ENCODE measurements at places on chromosomes 1 and 21.
A peak's percentile ranks its signal among the peaks of the same experiment; 100 is the strongest.

DNA sequence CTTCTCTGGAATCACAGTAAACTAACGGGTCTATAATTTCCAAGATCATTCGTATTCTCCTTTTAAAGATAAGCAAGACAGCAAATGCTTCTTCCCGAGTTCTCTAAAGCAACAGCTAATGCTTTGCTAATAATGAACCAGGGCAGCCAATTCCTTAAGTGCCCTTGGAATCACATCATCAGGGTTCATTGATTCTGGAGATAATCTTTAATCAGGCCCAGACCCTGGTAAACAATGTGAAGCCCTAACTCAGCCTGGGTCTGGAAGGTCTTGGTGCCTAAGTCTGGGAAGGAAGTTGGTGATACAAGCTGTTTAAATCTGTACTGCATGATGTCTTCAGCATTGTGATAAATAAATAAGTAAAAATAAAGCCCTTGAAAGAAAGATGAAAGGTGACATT, 18.4 kb downstream of the ERI3 start:
- no peak for DNase-seq

DNA sequence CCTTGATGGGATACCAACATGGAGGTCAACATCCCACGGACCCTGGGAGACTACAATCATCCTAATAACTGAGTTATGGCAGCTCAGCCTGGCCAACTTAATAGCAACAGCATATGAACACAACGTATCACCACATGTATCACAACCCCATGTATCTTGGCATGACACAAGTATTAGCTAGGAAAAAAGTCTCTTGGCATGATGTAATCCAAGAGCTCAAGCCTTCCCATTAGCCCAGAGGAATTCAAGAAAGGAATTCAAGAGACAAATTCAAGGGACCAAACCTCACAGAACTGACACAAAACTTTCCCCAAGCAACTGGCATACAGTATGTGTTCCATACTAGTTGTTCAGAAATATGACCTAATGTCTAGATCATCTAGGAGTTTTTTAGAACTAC, 100.9 kb upstream of the HMGB4 start:
- peak; percentile 45 for DNase-seq

- DNase-seq: no peak
Measured at GRCh38 chr1:169371404-169371803, 3.4 kb downstream of the BLZF1 start.

DNA sequence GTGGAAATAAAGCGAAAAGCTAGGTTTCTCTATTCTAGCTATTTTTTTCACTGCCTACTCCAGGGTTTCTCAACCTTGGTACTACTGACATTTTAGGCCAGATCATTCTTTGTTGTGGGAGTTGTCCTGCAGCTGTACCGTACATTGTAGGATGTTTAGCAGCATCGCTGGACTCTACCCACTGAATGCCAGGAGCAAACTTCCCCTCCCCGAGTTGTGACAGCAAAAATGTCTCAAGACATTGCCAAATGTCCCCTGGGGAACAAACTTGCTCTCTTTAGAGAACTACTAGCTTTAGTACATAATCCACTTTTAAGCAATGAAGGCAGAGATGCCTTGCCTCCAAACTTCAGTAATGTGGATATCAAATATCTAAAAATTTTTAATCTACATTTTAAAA, 122.8 kb downstream of the PLPPR5 start:
- DNase-seq: no peak

GRCh38 chr1:209988706-209989105, 50.7 kb downstream of the SYT14 start:
- no peak for DNase-seq

GRCh38 chr1:29629401-29629800, 393.1 kb downstream of the PTPRU start:
- DNase-seq: no peak

GRCh38 chr1:196372896-196373536, 235.2 kb downstream of the KCNT2 start:
- peak; percentile 58 for DNase-seq

DNA sequence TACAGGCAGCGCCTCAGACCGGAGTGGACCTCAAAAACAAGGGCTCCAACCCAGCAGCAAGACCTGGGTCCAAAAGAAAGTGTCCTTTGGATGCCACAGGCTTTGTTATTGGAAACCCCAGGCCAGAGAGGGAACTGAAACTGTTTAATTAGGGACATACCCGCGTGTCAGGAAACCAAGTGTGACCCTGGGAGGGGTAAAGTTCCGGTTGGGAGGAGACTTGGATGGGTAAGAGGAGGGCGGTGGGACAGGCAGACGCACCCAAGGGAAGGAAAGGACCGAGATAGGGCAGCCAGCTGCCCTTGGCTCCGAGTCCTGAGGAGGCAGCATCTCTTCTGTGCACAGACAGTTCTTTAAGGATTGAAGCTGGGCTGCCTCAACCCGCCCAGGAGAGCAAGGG, 71.4 kb downstream of the CDC7 start:
- no peak for DNase-seq

DNA sequence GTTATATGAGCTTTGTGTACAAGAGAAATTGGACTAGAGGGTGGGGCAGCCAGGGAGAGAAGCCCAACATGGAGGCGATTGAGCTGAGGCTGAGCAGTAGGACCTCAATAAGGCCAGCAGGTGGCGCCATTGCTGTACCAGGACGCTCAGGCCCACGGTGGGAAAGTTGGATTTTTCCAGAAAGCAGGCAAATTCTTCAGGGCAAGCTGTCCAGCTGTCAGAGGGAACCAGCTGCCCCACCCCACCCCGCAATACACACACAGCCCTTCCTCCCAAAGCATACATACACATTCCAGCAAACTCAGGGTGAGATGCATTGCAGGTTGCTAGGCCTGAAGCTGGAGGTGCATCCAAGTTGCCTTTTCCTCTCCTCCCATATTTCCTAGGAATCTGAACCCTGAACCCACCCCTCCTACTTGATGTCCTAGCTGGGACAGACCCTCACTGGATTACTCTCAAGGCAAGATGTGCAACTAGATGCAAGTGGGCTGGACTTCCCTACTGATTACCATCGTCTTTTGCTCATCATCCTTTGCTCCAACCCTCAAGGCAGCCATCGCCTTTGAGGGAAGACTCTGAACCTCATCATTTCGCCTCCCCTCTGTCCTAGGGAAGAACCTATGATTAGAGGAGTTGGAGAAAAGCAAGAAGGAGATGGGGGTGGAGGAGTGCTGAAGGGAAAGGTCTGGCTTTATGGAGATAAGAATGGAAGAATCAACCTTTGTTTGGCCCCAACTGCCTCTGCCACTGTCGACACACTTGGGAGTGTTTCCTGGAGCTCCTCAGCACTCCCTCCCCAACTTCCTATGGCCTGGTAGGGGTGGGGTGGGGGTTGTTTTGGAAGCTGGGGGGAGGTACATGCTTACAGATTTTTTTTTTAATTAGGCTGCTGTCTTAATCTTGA, 25.5 kb downstream of the CD34 start:
- peak; percentile 86 for DNase-seq

DNA sequence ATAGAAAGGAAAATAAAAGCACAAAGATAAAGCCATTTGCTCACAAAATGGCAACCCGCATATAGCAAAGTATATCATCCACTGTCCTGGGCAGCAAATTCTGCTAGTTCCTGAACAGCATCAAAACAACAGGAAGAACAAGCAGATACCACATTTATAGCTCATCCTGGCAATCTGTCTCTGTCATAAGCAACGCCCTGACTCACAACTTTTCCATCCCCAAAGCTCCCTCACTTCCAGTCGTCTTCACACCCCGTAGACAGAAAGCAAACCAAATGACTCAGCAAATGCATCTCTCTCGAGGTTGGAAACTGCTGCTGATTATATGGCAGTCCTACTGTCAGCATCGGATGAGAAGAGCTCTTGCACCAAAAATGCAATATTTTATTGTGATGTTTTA, 65.8 kb downstream of the AK5 start:
- DNase-seq: peak; percentile 96

DNA sequence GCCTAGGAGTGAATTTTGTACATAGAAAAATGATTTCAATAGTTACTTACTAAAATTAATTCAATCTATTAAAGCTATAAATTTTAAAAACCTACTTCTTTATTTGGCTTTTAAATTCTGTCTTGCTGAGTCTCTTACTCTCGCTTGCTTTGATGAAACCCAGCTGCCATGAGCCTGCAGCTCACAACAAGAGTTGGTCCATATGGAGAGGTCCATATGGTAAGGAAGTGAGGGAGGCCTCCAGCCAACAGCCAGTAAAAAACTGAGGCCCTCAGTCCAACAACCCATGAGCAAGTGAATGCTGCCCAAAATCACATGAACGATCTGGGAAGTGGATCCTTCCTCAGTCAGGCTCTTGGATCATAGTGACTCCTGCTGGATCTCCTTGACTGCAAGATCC, 89.9 kb upstream of the CXADR start:
- no peak for DNase-seq

DNA sequence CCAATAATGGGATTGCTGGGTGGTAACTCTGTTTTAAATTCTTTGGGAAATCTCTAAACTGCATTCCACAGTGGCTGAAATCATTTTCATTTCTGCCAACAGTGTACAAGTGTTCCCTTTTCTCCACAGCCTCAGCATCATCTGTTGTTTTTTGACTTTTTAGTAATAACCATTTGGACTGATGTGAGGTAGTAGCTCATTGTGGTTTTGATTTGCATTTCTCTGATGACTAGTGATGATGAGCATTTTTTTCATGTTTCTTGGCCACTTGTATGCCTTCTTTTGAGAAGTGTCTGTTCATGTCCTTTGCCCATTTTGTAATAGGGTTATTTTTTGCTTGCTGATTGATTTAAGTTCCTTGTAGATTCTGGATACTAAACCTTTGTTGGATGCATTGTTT, 131.9 kb upstream of the B3GALT2 start:
- DNase-seq: peak; percentile 57

Measured in fibroblast of mammary gland (primary cell).